ENCODE measurements at places on chromosomes 3 and 15.

DNA sequence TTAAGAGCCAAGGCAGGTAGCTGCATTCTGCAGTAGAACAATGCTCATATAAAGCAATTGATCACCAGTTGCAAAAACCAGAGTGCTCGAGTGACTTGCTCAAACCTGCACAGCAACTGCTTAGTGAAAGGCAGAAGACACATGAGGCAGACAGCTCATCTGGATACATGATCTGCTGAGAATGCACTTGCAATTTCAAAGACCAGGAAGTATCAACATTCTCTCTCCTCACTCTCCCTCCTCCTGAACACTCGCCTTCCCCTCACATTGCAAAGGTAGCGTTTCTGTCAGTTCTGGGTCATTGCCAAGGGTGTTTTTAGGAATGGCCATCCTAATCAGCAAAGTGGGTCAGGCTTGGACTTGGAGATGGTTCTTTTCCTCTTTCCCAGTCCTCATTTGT lies 61.0 kb downstream of the BFSP2 start:
- DNase-seq, result no peak

DNA sequence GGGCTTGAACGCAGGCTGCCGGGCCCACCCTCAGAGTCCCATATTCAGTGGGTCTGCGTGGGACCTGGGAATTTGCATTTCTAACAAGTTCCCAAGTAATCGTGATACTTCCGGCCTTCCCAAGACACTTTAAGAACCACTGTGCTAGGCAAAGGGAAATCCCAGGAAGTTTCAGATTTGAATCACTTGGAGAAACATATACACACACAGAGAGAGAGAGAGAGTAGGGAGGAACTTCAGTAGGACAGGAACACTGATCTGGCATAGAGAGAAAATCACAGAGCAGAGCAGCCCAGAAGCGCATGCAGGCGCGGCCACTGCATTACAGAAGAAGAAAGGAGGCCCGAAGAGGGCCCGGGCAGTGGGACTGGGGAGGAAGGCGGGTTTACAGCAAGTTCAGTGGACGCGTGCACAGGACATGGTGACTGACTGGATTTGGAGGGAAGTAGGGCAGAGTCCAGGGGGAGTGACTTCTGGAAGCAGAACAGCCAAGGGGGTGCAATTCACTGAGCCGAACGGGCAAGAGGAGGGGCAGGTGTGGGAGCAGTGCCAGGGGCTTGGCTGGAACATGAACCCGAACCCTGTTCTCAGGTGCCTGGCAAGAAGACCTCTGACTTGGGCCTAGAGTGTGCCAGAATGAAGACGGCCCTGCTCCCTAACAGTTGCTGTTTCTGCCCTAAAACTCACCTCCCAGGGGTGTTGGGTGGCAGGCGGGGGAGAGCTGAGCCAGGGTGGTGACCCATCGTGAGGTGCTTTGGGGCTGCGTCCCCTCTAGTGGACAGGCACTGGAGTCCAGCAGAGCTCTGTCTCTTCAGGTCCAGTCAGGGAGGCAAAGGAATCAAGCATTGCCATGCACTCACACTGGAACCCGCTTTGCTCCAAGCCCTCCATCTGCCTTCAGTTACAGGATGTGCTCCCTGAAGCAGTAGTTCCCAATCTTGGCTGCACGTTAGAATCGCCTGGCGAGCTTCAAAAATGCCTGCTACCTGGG lies 101.3 kb upstream of the HES1 start:
- DNase-seq, result no peak

DNA sequence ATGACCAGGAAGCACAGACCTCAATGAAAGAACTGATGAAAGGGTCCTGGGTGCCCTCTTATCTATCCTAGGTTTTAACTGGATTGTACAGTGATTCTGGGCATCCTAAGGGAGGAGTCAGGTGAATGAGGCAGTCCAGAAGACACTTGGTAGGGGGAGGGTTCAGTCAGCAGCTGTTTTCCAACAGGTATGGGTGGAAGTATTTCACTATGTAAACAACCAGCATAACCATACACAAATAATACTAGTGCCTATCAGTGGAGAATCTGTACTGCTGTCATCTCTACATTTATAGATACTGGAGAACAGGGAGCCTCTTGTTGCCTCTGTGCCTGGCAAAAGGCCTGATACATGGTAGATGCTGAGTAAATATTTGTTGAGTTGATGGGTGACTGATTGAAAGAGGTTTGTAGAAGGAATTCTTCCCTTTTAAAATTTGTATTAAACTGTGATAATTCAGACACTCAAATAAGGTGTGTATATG lies 328.5 kb downstream of the RBMS3 start:
- no peak for DNase-seq

DNA sequence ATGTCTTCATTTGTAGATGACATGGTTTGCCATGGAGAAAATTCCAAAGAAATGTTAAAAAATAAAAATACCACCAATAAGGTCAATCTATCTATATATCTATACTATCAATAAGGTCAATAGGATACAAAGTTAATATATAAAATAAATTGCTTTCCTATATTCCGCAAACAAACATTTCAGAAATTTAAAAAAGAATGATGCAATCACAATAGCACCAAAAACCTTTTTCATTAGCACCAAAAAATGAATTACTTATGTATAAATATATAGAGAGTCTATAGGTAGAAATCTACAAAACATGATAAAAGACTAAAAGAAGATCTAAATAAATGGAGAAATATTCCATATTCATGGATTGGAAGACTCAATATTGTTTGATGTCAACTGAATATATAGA lies 22.8 kb upstream of the GOLGA8A start:
- no peak for DNase-seq

DNA sequence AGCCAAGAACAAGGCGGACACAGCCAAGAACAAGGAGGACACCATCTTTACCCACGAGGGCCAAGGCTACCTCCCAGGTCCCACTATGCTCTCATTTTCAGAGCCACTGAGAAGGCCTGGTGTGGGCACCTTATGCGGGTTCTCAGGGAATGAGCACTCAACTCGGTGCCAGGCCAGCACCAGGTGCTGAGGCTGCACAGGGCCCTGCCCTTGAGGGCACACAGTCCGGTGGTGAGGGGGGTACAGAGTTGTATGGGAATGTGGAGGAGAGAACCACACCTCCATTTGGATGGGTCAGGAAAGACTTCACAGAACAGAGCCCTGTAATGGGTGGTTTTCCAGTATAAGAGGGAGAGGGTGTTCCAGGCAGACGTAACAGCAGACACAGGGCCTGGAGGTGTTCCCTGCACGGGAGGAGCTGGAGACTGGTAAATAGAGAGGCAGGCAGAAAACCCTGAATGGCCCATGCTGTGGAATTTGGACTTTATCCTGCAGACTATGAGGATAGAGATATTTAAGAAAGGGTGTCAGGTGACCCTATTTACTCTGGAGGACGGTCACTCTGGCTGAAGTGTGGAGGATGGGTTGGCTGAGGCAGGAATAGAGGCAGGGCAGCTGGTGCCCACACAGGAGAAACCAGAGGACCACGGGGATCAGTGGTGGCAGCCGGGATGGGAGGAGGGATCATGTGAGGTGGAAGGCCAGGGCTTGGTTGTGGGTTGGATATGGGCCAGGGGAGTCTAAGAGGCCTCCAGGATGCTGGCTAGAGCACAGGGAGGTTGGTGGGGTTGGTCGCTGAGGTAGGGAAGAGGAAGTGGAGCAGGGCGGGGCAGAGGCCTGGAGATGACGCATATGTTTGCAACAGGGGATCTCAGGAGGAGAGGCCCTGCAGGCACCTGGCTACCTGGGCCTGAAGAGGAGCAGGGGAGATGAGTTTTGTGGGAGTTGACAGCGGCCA lies 34.6 kb downstream of the CRABP1 start:
- no peak for DNase-seq

DNA sequence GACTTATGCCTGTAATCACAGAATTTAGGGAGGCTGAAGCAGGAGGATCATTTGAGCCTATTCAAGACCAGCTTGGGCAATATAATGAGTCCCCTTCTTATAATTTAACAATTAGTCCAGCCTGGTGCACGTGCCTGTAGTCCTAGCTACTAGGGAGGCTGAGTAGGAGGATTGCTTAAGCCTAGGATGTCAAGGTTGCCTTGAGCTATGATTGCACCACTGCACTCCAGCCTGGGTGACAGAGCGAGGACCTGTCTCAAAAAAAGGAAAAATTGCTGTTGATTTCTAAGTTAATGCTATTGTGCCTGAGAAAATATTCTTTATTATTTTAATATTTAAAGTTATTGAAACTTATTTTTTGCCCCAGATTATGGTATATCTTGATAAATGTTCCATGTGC lies 159.0 kb downstream of the NLGN1 start:
- no peak for DNase-seq

GRCh38 chr3:189144645-189145044 lies 27.1 kb upstream of the TPRG1 start:
- DNase-seq, result no peak

DNA sequence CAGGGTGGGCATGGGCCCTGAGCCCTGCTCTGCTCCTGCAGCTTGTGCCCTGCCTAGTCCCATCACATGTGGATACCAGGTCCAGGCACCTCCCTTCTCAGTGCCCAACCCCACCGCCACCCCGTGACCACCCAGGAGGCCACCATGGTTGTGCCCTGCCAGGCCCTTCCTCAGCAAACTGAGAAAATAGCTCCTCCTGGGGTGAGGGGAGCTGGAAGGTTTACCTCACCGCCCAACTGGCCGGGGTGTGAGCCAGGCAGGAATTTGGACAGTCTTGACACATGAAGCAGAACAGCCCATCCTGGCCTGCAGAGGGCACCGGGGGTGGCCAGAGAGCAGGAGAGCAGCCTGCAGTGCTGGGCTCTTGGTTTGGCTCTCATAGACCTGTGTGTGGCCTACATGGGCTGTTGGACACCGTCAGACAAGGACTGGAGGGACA lies 11.4 kb upstream of the C3orf22 start:
- DNase-seq, result no peak

DNA sequence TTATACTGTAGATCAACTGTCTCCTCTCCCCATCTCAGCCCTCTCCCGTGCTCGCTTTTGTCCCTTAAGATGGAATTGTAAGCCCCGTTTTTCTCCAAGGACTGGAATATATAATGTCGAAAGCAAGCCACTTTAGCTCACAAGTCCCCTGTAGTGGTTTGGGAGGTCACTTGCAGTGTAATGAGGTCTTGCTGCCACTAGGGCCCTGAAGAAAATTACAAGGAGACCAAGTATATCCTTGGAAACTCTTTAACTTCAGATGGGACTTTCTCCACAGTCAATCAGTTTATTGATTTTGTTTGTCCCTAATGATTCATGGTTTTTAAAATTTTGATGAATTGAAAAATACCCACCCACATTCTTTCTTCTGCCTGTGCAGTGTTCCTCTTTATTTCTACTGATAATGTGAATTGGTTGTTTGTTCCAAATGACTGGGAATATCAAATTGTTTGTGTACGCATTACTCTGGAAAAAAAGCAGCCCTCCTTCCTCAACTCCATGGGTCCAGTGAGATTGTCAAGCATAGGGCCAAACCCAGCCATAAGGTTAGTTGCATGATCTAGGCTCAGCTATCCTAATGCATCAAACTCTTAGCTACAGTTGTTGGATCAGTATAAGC lies 294.8 kb downstream of the MCTP2 start:
- no peak for DNase-seq

GRCh38 chr15:47266566-47266965 lies 450.7 kb upstream of the SEMA6D start:
- DNase-seq, result no peak

- no peak for DNase-seq
These were observed 203.6 kb downstream of the EDEM1 start for GRCh38 chr3:5390936-5391625.

GRCh38 chr3:194447161-194447560 lies 39.6 kb downstream of the ATP13A3 start:
- DNase-seq, result no peak

GRCh38 chr3:119343719-119344118 lies 49.5 kb downstream of the ARHGAP31 start:
- no peak for DNase-seq

DNA sequence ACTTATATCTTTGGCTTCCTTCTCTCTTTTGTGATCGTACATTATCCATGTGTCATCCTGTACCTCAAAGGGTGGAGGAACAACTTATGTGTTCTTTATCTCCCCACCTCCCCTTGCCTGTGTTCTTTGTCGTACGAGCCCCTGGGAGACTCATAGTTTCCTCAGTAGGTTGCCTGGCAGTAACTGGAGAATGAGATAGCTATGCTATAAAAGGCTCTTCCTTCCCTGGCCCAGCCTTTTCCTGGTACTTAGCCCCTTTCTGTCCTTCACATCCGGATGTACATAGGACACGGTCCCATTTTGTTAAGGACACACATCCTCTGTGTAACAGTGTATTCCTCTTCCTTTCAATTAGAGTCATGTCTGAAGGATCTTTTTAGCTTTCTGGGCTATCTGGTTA lies 32.1 kb downstream of the PLCL2 start:
- DNase-seq, result no peak

DNA sequence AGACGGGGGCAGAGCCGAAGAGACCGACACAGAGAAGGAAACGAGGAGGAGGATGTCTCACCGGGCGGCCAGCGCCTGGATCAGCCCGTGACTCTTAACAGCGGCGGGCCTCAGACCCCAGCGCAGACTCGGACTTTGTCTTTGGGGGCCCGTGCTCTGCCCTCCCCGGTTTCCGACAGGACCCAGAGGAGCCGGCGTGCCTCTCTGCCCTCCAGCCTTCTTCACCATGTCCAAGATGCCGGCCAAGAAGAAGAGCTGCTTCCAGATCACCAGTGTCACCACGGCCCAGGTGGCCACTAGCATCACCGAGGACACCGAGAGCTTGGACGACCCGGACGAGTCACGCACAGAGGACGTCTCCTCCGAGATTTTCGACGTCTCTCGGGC lies 1.0 kb downstream of the TSC22D2 start:
- DNase-seq, result no peak

DNA sequence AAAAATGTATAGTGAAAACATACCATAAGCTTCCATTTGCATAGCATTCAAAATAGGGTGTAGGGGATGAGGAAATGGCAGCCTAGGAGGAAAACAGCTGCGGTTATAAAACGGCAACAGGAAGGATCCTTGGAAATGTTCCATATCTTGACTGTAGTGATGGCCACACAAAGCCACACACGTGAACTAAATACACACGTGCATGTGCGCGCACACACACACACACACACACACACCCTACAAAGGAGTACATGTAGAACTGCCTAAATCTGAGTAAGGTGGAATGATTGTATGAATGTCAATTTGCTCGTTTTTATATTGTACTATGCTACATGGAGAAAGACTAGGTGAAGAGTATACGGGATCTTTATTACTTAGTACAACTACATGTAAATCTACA lies 3.9 kb upstream of the IREB2 start:
- DNase-seq, result no peak

- no peak for DNase-seq
These were observed 108.8 kb downstream of the EFHB start for GRCh38 chr3:19825193-19825592.

- no peak for DNase-seq
These were observed 186.9 kb downstream of the MAGI1 start for GRCh38 chr3:65851827-65852226.

GRCh38 chr3:51395493-51396213 lies 4.6 kb downstream of the RBM15B start:
- DNase-seq, result no peak

All from HFF-Myc (cell line).